ENCODE measurements at places on chromosomes 2 and 18.
A peak's percentile ranks its signal among the peaks of the same experiment; 100 is the strongest.

GRCh38 chr2:169933124-169933711 lies 106.0 kb downstream of the UBR3 start:
- peak; percentile 28 for DNase-seq

GRCh38 chr2:209591021-209591420 lies 167.2 kb downstream of the MAP2 start:
- no peak for DNase-seq

GRCh38 chr2:206160125-206160806 lies 571 bp downstream of the EEF1B2 start:
- peak; percentile 82 for DNase-seq

GRCh38 chr2:15738225-15738546 lies 146.5 kb downstream of the DDX1 start:
- DNase-seq = no peak

DNA sequence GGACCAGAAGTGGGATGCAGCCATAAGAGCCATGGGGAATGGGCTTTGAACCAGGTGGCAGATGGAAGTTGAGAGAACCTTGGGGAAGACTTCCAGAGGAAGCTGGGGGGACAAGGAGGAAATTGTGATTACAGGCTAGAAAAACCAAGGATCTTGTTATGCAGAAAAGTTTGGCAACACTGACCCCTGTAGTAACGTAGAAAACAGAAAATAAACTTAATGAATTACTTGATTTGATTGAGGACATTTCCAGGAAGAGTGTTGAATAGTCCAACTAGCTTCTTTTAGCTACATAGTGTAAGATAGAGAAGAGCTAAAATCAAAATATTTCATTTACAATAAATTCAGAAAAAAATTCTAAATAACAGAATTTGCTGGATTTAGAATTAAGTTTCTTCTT lies 91.9 kb upstream of the GPC1 start:
- no peak for DNase-seq

GRCh38 chr18:44090453-44090852 lies 590.2 kb upstream of the SETBP1 start:
- DNase-seq = no peak

GRCh38 chr2:23488584-23488983 lies 103.6 kb downstream of the KLHL29 start:
- DNase-seq = no peak

GRCh38 chr2:105744091-105744908 lies 412 bp upstream of the NCK2 start:
- peak; percentile 54 for DNase-seq

DNA sequence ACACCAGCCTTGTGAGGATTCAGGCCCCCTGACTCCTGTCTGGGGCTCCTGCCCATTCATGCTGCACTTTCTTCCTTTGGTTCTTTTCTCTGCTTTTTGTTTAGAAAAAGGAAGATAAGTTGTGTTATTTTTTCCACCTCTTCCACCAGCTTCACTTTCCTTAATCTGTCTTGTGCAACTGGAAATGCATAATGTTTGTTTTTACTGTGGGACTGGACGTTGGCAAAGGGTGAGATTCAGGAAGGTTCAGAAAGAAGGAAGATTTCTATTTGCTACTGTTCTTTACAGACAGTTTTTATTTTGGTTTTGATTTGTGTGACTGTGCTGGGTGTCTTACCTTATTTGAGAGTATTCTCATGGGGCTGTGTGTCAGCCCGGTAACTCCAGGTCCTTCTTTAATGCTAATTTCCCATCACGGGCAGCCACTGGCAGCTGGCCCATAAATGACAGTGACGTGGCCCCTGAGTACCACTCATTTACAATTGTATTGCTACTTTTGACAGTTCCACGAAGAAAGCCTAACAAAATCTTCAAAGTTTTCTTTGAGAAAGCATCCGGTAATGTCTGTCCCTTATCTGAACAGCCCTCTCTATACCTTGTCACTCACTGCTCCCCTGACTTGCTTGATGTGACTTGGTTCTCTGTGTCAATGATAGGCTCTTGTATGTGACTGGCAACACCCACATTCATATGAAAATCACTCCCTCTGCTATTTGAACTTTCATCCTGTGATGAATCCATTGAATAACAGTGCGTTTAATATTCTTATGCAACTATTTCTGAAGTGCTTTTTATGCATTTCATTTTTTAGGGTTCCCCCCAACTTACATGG lies 32.7 kb downstream of the RHBDD1 start:
- DNase-seq = no peak

GRCh38 chr2:167135706-167136105 lies 247.4 kb downstream of the XIRP2 start:
- DNase-seq = no peak

- no peak for DNase-seq
Measured at GRCh38 chr2:49936965-49937364, 782.6 kb upstream of the FSHR start.

- DNase-seq = no peak
Measured at GRCh38 chr2:85601771-85602475, 575 bp downstream of the TMEM150A start.

DNA sequence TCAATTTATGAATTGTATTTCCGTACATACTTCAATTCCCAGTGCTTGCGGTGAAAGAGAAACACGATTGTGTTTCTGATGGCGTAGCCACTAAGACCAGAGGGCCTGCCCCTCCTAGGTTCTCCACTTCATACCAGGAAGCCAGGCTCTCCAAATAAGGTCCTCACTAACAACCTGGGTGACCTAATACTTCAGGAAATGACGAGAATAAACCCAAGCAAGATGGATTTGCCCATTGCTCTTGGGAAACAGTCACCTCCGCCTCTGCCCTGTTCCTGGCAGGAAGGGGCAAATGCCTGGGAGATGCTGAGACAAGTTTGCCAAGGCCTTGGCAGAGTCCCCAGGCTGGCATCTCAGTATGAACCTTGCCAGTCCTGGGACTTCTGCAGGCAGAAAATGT lies 41.8 kb downstream of the TTC32 start:
- no peak for DNase-seq
